ENCODE measurements at places on chromosomes 5 and 9. TPM values are rescaled to one million over a fixed set of nuclear protein-coding genes. Genes with fewer than 3 reads are reported as not detected.
A peak's percentile ranks its signal among the peaks of the same experiment; 100 is the strongest.

GRCh38 chr5:41793141-41793770 is 77.0 kb downstream of the OXCT1 start:
- H3K27me3 ChIP-seq, result no peaks in the 10 kb centered on the region
- no peak for DNase-seq

GRCh38 chr9:94719878-94720277 is 6.6 kb upstream of the AOPEP start:
- DNase-seq, result no peak
- H3K36me3 ChIP-seq, result no peaks in the 10 kb centered on the region
- no peak overlapping the region for H3K27ac ChIP-seq
- H3K27me3 ChIP-seq, result no peaks in the 10 kb centered on the region
- no peak overlapping the region for H3K4me3 ChIP-seq

Gene SLC6A19
- total RNA-seq, result not detected

DNA sequence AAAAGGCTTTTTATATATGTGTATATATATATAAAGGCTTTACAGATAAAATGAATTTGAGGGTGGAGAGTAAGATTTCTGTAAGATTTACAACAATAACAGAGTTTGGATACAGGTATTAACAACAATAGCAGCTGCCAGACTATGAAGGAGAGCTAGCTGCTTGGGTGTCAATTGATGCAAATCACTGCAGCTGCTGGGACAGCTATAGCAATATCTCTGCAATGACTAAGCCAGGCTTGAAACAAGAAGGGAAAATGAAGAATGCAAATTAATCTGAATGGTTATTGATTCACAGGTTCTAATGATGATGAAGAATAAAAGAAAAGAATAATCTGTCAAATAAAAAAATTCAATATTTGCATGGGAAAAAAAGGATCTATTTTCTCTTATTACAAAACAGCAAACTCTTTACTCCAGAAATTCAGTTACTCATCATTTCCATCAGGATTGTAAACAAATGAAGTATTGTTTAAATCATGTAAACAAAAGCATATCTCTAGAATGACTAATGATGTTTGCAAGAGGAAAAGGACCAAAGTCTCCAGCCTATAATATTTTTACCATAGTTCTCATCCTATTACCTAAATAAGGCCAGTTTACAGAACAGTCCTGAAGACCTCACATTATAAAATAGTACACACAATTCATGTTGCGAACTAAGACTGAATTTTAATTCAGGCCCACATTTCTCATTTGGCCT is 219.0 kb downstream of the HTR1A start:
- no peak for DNase-seq
- H3K4me3 ChIP-seq, result no peak overlapping the region
- no peaks in the 10 kb centered on the region for H3K36me3 ChIP-seq

- H3K4me1 ChIP-seq, result peaks cover 35% of the 10 kb centered on the region
- H3K4me3 ChIP-seq, result peak overlapping the region; percentile 62
- H3K27me3 ChIP-seq, result no peaks in the 10 kb centered on the region
- peak; percentile 65 for DNase-seq
Observed at GRCh38 chr9:137085920-137086530, 760 bp upstream of the MAN1B1 start.

- no peaks in the 10 kb centered on the region for H3K4me1 ChIP-seq
- peak overlapping the region; percentile 77 for H3K27ac ChIP-seq
- H3K27me3 ChIP-seq, result no peaks in the 10 kb centered on the region
- peak; percentile 77 for DNase-seq
- no peaks in the 10 kb centered on the region for H3K36me3 ChIP-seq
Observed at GRCh38 chr5:134451936-134452505, 40.3 kb upstream of the CDKN2AIPNL start.

DNA sequence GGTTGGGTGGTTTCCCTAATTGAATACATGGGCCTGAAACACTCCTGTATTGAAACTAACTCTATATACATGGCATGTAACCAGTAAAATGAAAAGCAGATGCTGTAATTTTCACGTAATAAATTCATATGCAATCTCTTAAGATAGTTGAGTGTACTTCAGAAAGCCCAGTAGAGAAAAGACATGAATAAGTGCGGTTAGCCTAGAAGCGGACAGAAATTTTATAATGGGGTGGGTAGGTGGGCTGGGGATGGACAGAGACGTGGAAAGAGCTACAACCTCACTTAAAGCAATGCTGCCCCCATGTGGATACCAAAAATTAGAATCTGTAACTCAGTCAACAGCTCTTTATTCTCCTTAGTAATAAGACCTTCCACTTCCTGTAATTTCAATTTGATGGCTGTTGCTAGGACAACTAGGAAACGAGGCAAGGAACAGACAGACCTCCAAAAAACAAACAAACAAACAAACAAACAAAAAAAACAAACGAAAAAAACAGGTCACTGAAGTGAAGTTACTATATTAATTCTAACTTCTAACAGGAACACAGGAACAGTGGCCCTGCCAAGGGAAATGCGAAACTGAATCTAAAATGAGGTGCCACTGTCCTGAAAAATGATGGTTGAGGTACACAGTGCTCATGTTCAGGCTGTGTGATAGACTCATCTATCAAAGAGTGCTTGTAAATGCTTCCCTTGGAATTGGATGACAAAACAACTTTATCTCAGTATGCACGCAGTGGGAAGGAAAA is 103.4 kb upstream of the GNA14 start:
- DNase-seq, result no peak
- no peaks in the 10 kb centered on the region for H3K36me3 ChIP-seq
- no peak overlapping the region for H3K27ac ChIP-seq
- H3K27me3 ChIP-seq, result no peaks in the 10 kb centered on the region
- no peak overlapping the region for H3K4me3 ChIP-seq

Gene OLFM1
- total RNA-seq, result 7.6 TPM

DNA sequence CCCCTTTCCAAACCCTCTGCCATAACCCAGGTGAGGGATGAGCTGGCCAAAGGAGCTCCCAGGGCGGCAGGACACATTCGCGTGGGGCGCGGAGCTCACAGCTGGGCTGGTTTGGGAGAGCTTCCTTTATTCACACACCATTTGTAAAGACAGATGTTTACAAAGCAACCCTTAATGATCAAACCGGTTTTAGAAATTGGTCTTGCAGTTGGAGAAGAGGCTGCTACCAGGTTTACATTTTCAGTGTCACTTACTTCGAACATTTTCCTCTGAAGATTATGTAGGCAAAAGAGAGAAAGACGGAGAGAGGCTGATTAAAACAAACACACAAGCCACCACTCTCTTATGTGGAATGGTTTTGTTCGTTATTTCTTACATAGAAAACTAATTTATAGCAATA is 648.7 kb downstream of the IRX1 start:
- no peaks in the 10 kb centered on the region for H3K27me3 ChIP-seq
- no peak overlapping the region for H3K27ac ChIP-seq
- no peaks in the 10 kb centered on the region for H3K36me3 ChIP-seq
- DNase-seq, result no peak
- H3K4me1 ChIP-seq, result no peaks in the 10 kb centered on the region

Gene DBH
- total RNA-seq, result not detected

- no peaks in the 10 kb centered on the region for H3K27me3 ChIP-seq
- H3K36me3 ChIP-seq, result no peaks in the 10 kb centered on the region
- H3K4me3 ChIP-seq, result no peak overlapping the region
- no peak for DNase-seq
- no peak overlapping the region for H3K27ac ChIP-seq
- H3K4me1 ChIP-seq, result no peaks in the 10 kb centered on the region
Observed at GRCh38 chr5:147560718-147561331, 51.0 kb upstream of the DPYSL3 start.

DNA sequence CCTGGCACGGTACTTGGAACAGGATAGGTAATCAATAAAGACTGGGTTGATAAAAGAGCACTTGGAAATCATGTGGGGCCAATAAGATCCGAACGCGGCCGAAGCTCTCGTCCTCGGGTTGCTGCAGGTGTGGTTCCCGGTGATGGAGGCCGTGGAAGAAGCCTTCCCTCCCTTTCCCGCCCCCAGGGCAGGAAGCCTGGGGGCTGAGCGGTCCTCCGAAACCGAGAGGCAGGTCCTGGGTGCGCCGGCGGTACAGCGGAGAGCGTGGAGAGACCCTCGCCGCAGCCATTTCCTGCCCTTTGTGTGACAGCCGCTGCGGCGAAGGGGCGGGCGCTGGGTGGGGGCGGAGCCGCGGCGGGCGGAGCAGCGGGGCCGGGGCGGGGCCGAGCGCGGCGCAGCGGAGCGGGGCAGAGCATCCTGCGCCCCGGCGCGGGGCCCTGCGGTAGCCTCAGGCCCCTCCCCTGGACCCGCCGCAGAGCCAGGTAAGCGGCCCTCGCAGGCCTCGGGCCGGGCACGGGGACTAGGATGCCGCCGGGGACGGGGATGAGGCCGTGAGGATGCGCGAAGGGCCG is at the start of gene CYFIP2:
CYFIP2 (plus strand) TSS at position 410 of the 572 bp plus-strand sequence. CDS start 19,239 bp downstream, outside the sequence.
- no peak for DNase-seq
- H3K27me3 ChIP-seq, result no peaks in the 10 kb centered on the region
- peak within 1 kb of the TSS; percentile 67 for H3K4me3 ChIP-seq
- no peaks in the 10 kb centered on the region for H3K36me3 ChIP-seq

DNA sequence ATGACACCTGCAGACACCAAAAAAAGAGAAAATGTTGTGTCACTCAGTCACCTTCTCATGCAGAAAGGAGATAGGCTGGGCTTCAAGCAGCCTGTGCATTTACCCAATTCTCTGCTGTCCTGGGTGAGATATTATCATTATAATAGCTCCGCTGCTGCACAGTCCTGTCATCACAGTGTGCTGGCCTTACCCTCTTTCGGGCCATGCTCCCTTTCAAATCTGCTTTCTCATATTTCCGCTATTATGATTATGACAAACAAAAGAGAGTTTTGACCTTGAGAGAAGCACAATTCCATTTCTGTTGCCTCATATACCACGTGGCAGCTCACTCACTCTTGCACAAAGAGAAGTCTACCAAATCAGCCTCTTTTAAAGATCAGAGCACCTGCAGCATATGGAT is 1350.1 kb upstream of the ACO1 start:
- no peak for DNase-seq
- H3K36me3 ChIP-seq, result no peaks in the 10 kb centered on the region
- H3K27me3 ChIP-seq, result no peaks in the 10 kb centered on the region
- no peaks in the 10 kb centered on the region for H3K4me1 ChIP-seq
- no peak overlapping the region for H3K4me3 ChIP-seq

DNA sequence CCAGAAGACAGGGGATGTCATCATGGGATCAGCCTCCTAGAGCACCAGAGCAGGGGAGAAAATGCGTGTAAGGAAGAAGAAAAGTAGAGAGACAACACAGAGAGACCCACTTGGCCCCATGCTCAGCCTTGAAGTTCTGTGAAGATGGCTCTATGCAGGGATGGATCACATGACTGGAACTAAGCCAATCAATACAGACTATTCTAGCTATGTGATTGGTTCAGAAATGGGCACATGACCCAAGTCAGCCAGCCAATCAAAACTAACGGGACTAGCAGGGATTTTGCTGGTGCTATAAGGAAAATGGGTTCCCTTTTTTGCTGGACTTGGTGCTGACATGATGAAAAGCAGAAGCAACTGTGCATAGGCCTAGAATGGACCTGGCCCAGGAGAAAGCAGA is 173.0 kb upstream of the TBC1D2 start:
- H3K4me1 ChIP-seq, result no peaks in the 10 kb centered on the region
- no peaks in the 10 kb centered on the region for H3K36me3 ChIP-seq
- no peak overlapping the region for H3K4me3 ChIP-seq
- H3K27me3 ChIP-seq, result no peaks in the 10 kb centered on the region
- no peak overlapping the region for H3K27ac ChIP-seq
- no peak for DNase-seq

Gene MYORG
- total RNA-seq, result 5.4 TPM

GRCh38 chr9:34179213-34180136 is 632 bp downstream of the UBAP1 start:
- H3K27me3 ChIP-seq, result no peaks in the 10 kb centered on the region
- H3K27ac ChIP-seq, result peak overlapping the region; percentile 93
- peak overlapping the region; percentile 73 for H3K4me3 ChIP-seq

Data from right atrium auricular region (tissue), 2 donors.